HT-29 (cell line): ENCODE measurements at places on chromosomes 13 and 19.

DNA sequence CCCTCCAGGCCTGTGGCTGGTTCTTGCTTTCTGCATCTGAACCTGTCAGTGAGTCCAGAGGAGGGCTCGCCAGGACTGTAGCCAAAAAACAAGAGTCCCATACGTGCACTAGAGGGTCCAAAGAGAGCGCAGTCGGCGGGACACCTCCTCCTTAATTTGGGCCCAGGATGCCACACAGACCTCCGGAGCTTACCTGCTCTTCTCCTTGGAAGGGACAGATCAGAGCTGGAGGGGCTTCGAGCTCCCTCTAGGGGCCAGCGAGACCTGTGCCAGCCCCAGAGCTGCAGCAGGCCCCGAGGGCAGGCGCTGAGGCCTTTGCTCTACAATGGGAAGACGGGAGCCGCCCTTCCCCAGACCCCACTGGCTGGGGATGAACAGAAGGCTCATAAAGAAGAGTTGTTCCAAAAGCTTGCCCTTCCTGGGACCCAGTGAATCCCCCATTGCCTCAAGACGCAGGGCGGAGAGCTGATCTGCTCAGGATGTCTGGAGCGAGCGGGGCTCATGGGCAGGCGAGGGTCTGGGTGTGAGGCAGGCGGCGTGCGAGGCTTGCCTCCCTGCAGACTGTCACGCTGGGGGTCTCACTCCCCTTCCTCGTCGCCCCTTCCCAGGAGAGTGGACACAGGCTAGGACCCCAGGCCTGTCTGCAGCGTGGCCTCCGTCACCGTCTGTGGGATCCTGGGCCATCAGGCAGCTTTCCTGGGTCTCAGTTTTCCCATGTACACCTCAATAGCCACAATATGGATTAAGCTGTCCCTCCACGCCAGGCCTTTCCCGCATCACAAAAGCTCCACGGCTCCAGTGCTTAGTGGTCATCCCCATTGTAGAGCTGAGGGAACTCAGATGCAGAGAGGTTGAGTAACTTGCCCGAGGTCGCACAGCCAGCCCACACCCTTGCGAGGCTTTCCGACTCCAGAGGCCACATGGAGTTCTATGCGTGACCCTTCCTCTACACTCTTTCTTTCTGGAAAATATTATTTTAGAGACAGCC, 46.9 kb upstream of the VSTM2B start:
- DNase-seq, result peak; percentile 47

GRCh38 chr13:48741377-48741776, 87.6 kb downstream of the CYSLTR2 start:
- DNase-seq, result no peak

- no peak for DNase-seq
These were observed 285.8 kb upstream of the PCDH9 start for GRCh38 chr13:67515895-67516294.

DNA sequence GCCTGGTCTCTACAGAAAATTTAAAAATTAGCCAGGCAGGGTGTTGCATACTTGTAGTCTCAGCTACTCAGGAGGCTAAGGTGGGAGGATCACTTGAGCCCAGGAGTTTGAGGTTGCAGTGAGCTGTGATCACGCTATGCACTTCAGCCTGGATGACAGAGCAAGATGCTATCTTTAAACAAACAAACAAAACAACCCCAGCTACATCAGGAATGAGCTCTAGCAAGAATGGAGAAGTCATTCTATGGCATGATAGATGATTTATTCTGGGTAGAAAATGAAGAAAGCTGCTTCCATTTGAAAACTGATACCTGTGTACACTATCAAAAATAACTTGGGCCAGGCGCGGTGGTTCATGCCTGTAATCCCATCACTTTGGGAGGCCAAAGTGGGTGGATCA, 15.8 kb upstream of the SHISA2 start:
- DNase-seq, result no peak

GRCh38 chr13:51523082-51523518, 61.2 kb upstream of the WDFY2 start:
- no peak for DNase-seq

GRCh38 chr19:4510435-4511255, 7.6 kb downstream of the PLIN4 start:
- DNase-seq, result no peak

GRCh38 chr13:60620611-60621395, 223.8 kb downstream of the TDRD3 start:
- no peak for DNase-seq

DNA sequence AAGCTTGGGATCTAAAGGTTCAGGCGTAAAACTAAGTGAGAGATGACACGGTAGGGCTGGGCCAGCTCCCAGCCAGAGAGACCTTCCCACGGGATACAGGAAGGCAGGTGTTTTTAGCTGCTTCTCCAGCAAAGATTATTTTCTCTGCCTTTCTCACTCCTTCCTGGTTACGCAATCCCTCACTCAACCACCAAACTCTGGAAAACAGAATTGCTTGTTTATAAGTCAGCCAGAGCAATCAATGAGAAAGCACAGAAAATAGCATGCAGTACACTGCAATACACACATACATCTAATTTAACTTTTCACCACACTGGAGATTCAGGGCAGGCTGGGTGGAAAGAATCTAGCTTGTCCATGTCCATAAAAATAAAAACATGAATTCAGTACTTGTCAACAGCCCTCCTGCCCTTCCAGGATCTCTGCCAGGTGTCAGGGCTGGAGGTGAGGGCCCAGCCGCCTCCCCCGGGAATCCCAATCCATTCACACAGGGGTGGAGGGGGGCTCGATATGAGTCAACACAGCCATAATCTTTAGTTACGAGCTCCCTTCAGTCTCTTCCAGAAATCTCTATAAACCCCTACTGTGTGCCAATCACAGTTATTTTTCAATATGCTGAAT, 12.2 kb downstream of the RHPN2 start:
- peak; percentile 92 for DNase-seq

DNA sequence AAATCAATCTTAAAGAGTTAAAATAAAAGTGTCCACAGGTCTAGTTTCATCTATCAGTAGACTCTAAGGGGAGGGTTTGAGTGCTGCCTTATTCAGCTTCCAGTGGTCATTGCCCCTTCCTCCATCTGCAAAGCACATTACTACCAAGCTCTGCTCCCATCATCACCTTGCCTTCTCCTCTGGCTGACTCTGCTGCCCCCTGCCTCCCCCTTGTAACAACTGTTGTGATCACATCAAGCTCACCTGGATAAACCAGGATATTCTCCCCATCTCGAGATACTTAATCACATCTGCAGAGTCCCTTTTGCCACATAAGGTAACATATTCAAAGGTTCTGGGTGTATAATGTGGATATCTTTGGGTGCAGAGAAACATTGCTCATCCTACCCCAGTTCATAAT, 43.3 kb upstream of the GPC6 start:
- no peak for DNase-seq

DNA sequence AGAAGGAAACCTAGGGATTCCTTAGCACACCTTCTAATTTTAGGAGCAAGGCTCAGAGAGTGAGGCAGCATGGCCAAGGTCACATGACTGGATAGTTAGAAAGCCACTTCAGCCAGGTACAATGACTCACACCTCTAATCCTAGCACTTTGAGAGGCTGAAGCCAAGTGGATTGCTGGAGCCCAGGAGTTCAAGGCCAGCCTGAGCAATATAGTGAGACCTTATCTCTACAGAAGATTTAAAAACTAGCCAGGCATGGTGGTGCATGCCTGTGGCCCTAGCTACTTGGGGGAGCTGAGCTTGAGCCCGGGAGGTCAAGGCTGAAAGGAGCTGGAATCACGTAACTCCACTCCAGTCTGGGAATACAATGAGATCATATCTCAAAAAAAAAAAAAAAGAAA, 69.2 kb downstream of the TEX26 start:
- DNase-seq, result no peak

GRCh38 chr13:74771964-74772363, 637.8 kb upstream of the KLF12 start:
- no peak for DNase-seq

DNA sequence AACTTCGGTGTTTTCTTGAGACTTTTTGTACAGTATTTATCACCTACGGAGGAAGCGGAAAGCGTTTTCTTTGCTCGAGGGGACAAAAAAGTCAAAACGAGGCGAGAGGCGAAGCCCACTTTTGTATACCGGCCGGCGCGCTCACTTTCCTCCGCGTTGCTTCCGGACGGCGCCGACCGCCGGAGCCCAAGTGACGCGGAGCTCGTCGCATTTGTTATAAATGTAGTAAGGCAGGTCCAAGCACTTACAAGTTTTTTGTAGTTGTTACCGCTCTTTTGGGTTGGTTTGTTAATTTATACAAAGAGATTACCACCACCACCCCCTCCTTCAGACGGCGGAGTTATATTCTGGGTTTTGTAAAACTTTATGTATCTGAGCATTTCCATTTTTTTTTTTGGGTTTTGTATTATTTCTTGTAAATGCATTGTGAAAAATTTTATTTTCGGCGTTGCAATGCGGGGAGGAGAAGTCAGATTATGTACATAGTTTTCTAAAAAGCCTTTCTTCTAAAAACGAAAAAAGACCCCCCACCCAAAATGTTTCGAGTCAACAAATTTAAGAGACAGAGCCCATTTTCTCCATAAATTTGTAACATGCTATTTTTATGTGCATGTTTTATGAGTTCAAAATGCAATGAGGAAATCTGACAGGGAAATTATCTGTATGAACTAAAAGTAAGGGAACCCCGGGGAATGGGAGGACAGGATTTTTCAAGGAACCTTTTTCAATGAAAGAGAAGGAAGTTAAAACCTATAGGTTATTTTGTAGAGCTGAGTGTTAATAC, 2.3 kb downstream of the SOX1 start:
- no peak for DNase-seq

- no peak for DNase-seq
These were observed 21.0 kb upstream of the SERP2 start for GRCh38 chr13:44352671-44353070.

GRCh38 chr13:75530549-75530961, 7.1 kb downstream of the COMMD6 start:
- DNase-seq, result no peak

- peak; percentile 69 for DNase-seq
These were observed at the start of gene CPT1C for GRCh38 chr19:49690656-49691242. Gene CPT1C (plus strand): TSS chr19:49691116. CDS start chr19:49692253, 1,137 bp downstream.

DNA sequence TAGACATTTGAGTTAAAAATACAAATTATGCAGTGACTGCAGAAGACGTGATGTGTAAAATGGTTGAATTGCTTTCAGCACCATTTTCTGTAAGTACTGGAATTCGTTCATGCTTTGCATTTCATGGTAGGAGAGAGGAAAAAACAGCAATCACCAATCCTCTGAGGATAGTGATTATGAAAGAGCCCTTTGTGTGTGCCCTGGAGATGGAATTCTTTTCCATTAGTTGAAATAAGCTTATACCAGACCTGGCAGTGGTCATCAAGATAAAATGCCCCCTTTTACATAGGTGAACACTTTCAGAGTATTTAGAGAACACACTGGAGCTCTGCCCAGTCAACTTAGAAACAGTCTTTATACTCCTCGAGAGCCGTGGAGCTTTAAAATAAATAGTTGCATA, 1.7 kb downstream of the CNMD start:
- DNase-seq, result no peak
